ENCODE measurements at places on chromosomes 1 and 21.

DNA sequence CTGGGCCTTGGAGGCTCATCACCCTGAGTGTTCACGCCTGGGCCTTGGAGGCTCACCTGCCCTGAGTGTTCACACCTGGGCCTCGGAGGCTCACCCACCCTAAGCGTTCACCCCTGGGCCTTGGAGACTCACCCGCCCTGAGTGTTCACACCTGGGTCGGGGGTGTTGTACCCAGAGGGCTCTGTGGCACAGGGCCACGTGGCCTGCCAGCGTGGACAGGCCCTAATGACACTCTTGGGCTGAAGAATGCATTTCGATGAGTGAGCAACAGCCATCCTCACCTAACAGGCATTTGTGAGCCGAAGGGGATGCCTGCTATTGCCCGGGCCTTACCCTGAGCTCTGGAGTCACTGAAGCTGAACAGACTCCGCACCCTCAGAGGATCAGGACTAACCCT is 17.5 kb downstream of the SLC19A1 start:
- DNase-seq, result no peak

- DNase-seq, result no peak
Observed at GRCh38 chr21:46217511-46218196, 10.9 kb downstream of the LSS start.

DNA sequence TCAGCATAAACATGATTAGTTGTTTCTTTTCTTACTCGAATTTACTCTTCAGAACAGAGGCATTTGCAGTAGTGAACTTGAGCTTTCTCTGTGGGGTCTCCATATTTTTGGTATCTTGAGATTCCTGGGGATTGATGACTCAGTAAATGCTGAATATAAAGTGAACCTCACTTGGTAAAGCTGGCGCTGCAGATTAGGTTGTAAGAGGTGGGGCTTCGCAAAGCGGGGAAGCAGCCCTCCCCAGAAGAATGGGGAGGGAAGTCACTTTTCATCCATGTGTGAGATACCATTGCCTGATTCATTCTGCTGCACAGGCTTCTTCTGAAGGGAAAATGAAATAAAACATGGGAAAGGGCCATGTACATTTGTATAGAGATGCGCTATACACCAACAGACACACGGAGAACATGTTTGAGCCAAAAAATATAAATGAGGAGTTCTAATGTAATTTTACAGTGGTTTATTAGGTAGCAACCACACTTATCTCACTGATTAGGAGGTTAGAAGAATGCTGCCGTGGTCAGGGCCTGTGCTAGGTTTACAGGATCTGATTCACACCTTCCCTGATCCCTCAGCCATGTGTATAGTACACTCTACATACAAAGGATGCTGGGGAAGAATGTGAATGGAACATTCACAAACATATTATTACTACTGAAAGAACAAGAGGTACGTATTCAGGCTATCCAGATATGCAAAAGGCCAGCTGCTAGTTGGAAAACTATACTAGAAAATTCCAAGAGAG is 63.5 kb downstream of the DNTTIP2 start:
- no peak for DNase-seq

DNA sequence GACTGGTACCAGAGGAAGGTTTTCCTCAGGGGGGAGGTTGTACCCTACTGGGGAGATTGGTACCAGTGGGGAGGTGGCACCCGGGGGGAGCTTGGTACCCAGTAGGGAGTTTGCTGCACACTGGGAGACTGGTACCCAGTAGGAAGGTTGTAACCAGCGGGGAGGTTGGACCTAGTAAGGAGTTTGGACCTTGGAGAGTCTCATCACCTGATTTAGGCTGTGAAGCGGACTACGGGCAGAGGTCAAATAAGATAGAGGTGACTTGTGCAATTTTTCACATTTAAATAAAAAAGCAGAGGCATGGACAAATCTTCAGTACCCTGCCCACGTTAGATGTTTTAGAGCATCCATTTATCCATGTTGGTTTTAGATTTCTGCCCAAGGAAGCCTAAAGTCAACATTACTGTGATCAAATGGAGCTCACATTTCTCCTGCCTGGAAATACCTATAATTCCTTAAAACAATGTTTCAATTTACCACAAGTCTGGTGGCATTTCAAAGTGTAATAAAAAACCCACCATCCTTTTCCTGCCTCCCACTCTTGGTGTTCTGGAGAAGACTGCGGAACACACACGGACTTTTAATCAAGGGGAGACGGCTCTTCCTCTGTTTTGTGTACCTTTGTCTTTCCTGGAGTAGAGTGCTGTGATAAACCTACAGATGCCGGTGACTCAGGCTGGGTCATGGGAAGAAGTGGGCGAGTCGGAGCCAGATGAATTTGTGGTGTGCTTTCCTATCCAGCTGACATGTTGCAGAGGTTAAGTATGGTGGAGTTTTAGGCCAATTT is 36.2 kb upstream of the MRPS6 start:
- no peak for DNase-seq

DNA sequence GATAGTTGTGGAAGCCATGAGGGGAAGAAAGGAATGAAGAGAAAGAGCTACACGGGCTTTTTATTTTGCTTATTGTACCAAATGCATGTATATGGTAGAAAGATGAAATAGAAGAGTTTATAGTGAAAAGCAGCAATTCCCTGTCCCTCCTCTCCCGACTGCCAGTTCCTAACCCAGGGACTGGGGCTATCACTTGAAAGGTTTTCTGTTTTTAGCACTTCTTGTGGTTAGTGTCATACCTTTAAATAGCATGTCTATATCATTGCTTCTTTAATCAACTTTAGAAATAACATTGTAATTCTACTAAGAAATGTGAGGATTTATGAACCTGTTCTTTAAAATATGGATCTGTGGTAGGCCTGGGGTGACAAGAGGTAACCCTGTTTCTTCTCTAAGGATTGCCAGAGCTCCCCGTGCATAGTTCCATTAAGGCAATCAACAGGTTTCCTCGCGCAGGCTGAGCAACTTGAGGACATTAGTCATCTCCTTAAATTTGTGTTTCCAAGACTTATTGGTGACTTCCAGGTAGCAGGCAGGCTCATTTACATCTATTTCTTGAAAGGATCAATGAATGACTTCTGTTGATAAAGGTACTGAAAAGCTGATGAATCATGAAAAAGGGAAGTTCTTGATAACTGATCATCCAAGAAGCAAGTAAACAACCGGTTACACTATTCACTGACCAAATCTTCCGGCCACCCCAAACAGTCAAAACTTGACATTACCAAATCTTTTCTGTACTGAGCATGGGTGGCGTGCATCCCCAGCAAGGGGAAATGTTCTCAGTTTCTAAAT is 37.8 kb upstream of the S1PR1 start:
- no peak for DNase-seq

- no peak for DNase-seq
Observed at GRCh38 chr21:35585155-35585554, 475.2 kb downstream of the SETD4 start.

DNA sequence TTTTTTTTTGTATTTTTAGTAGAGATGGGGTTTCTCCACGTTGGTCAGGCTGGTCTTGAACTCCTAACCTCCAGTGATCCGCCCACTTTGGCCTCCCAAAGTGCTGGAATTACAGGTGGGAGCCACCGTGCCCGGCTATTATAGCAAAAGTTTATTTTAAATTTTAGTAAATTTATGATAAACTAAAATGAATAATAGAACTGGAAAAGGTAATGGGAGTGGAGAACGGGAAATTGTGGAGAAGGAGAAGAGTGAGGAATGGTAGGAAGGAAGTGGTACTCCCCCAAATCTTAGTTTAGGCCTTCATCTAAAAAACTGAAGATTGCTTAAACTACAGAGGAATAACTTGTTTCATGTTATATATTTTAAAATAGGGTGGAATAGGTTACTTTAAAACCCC is 7.6 kb upstream of the PI4KB start:
- no peak for DNase-seq

DNA sequence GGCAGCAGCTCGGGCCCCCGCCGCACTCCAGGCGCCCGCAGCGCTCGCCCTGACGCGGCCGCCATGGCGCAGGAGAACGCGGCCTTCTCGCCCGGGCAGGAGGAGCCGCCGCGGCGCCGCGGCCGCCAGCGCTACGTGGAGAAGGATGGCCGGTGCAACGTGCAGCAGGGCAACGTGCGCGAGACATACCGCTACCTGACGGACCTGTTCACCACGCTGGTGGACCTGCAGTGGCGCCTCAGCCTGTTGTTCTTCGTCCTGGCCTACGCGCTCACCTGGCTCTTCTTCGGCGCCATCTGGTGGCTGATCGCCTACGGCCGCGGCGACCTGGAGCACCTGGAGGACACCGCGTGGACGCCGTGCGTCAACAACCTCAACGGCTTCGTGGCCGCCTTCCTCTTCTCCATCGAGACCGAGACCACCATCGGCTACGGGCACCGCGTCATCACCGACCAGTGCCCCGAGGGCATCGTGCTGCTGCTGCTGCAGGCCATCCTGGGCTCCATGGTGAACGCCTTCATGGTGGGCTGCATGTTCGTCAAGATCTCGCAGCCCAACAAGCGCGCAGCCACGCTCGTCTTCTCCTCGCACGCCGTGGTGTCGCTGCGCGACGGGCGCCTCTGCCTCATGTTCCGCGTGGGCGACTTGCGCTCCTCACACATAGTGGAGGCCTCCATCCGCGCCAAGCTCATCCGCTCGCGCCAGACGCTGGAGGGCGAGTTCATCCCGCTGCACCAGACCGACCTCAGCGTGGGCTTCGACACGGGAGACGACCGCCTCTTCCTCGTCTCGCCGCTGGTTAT is 2.8 kb downstream of the KCNJ9 start:
- DNase-seq, result peak; percentile 74

- DNase-seq, result no peak
Observed at GRCh38 chr1:229334716-229335115, 8.1 kb downstream of the CCSAP start.

GRCh38 chr1:175191659-175192058 is 917 bp downstream of the KIAA0040 start:
- peak; percentile 19 for DNase-seq

GRCh38 chr1:15155888-15156741 is 2.6 kb downstream of the TMEM51 start:
- no peak for DNase-seq

DNA sequence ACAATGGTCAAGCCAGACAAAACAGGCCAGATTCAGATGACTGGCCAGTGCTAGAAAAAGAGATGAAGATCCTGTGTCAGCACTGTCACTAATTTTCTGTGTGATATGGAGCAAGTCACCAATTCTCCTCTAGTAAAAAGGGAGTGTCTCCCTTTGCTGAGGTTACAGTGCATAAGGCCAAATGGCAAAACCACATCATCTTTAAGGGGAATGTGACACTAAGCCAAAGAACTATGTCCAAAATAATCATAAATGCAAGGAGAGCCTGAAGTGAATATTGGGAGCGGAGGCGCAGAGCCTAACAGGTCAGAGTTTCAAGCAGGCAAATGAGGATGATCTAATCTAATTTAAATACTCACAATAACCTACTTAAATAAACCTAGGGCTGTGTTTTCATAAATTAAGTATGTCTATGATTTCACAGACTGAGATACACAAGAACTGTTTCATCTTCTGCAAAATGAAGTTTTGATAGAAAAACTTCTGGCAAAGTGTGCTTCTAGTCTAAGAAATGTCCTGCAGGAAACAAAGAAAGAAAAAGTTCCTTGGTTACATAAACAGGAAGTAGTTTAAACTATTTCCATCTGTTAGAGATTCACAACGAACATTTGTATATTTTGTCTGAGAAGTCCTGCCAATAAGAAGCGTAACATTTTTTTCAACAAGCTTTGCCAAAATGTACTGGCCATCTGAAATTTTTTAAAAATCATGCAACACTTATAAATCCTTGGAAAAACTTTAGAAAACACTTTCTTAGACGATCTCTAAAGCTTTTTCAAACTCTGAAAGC is 290.2 kb downstream of the LRRC40 start:
- no peak for DNase-seq

DNA sequence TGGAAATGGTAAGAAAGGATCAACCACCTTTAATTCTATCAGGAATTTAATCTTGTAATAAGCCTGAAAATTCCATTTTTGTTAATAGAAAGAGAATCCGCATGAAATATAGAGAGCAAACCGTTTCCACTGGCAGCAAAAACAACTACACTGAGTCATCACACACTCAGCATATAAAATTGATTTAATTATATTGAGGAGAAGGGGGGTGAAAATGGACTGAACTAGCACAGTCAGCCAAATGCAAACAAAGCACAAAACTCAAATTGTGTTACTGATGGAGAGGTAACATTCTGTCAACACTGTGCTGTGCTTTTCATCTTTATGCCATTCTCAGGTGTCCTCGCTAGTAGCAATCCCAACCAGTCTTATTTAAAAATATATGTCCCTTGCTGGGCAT is 1583.9 kb downstream of the MRPL39 start:
- no peak for DNase-seq

DNA sequence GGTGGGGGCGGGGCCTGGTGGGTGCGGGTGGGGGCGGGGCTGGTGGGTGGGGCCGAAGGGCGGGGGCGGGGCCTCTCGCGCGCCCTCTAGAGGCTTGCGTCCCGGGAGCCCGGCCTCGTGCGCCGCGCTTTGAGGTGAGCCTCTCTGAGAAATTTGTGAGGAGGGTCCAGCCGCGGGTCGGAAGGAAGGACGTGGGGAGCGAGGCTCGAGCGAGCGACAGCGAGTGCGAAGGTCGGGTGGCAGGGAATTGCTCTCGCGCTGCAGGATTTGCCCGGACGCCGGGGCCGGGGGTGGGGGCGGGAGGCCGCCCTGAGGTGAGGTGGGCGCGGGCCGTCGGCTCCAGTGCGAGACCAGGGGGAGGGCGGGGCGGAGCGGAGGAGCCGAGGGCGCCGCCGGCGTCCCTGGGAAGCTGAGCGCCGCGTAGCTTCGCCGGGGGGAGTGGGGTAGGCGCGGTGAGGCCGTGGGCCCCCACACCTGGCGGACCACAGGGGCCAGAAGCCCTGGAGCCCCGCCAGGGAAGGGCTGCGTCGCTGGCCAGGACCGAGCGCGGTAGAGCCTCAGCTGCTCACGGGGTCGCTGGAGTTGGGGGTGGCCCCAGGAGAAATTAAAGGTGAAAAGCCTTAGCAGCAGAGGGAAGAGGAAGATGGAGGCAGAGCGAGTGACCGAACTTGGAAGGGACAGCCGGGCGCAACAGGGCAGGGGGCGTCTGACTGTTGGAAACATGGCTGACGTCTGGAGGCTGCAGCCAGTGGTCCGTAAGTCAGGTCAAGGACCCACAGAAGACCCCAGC is 754 bp upstream of the LSS start:
- DNase-seq, result peak; percentile 56

- DNase-seq, result no peak
Observed at GRCh38 chr1:36590264-36590663, 107.6 kb upstream of the CSF3R start.

DNA sequence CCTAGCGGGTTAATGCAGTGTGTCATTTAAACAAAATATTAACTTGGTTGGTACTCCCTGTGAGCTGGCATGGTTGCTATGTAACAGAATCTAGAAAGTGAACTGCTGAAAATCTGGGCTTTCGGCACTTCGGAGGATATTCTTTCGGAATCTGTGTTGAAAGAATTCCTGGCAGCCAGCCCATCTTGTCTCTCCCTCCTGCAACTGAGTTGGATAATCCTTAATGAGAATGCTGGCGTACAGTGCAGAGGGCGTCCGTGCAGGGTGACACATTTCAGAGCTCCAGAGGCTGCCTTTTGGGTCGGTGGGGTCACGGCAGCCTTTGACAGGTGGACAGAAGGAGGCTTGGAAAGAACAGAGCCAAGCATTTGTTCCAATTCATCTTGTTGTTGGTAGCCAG is 3.7 kb downstream of the KAZN start:
- peak; percentile 21 for DNase-seq
